ENCODE measurements at places on chromosomes 4 and X. TPM values are rescaled to one million over a fixed set of nuclear protein-coding genes. Genes with fewer than 3 reads are reported as not detected.

GRCh38 chr4:26030780-26031179, 116.8 kb downstream of the SMIM20 start:
- no peak for DNase-seq

GRCh38 chrX:9019151-9019550, 14.8 kb downstream of the FAM9B start:
- no peak for DNase-seq

GRCh38 chr4:176824645-176825366, 32.1 kb upstream of the VEGFC start:
- DNase-seq = no peak

- no peak for DNase-seq
Observed at GRCh38 chr4:6576512-6576911, 1.5 kb downstream of the MAN2B2 start.

- DNase-seq = no peak
Observed at GRCh38 chr4:43112139-43112538, 219.6 kb downstream of the GRXCR1 start.

DNA sequence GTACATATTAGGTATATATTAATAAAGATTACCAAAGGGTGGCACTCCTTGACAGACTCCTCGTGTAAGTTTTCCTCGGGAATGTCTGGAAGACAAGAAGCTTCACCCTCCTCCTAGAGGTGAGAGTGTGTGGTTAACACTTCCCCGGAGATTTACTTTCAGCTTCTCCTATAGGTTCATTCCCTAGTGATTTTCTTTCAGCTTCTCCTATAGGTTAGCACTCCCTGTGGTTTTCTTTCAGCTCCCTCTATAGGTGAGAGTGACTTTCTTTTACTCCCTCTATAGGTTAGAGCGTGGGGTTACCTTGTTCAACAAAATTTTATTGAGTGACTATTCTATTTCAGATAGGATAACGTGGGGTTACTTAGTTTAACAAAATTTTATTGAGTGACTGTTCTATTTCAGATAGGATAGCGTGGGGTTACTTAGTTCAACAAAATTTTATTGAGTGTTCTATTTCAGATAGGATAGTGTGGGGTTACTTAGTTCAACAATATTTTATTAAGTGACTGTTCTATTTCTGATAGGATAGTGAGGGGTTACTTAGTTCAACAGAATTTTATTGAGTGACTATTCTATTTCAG, 106.0 kb upstream of the PLAC1 start:
- no peak for DNase-seq

DNA sequence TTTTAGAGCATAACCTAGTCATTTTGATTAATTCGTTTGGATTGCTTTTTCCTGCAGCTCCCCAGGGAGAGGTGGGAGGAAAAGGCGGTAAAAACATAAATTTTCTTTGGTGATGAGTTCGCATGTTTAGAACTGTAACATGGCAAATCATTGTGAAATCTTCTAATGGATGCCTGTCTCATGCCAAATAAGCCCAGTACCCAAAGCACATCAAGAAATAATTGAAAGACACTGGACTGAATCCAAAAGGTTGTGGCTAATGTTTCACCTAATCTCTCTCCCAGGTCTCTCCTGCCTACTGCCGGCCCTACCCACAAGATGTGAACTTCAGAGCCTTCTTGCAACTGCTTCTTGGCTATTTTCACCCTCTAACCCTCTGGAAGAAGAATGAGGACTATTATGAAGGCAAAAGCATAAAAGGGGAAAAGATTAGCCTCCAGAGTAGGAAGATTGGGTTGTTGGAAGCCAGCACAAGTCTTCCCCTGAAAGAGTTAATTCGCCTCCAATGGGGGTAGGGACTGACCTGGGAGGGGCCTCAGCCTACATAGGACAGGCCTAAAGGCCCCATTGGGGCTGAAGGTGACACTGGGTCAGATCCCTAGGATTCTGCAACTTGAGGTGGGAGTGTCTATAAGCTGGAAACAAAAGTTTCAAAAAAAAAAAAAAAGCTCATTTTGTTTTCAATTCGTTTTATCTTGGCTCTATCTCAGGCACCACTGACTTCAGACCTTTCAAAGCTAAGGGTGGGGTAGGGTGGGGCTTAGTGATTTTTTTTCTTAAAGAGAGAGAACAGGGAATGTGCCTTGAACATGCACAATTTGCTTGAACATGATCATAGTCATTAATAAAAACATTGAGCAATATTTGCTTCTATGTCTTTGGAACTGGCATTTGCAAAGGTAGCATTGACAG, 278.6 kb upstream of the KLF3 start:
- no peak for DNase-seq

The STK32B gene
- total RNA-seq = 0.55 TPM

DNA sequence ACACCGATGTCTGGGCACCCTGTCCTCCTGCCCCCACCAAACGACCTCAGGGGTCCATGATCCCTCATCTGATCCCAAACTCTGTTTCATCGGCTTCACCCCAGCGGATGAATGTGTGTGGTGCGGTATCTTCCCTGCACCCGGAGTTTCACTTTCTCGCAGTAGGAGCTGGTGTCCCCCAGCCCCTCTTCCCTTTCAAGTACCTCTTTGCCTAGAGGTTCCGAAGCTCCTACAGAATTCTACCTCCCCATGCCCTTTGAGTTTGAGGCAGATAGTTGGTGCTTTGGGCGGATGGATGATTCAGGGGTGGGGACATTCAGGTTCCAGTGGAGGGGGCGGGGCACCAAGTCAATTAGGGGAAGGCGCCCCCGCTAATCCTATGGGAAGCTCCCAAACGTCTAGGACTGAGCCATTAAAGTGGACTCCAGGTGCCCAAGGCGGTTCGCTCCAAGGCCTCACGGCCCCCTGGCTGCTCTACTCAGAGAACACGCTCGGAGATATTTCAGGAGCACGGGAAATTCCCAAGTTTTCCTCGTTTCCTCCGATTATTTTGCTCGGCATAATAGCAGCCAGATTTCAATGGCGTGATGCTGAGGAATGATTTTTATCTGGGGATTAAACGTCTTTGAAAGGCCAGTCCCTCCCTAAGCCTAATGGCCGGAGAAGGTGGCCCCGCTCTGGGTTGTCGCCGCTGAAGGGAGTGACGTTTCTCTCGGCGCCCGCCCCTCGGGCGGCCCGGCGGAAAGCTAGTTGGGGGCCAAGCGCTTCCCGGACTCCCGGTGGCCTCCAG, 1.3 kb downstream of the MSX1 start:
- peak; percentile 31 for DNase-seq

DNA sequence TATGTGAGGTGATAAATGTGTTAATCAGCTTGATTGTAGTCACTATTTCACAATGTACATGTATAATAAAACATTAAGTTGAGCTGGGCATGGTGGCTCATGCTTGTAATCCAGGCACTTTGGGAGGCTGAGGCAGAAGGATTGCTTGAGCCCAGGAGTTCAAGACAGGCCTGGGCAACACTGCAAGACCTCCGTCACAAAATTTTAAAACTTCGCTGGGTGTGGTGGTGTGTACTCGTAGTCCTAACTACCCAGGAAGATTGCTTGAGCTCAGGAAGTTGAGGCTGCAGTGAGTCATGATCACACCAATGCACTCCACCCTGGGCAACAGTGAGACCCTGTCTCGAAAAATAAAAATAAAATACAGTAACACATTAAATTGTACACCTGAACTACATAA, 20.1 kb downstream of the LYAR start:
- DNase-seq = no peak

- DNase-seq = peak; percentile 26
Observed at GRCh38 chrX:103254171-103254824, 657 bp downstream of the TCEAL8 start.

DNA sequence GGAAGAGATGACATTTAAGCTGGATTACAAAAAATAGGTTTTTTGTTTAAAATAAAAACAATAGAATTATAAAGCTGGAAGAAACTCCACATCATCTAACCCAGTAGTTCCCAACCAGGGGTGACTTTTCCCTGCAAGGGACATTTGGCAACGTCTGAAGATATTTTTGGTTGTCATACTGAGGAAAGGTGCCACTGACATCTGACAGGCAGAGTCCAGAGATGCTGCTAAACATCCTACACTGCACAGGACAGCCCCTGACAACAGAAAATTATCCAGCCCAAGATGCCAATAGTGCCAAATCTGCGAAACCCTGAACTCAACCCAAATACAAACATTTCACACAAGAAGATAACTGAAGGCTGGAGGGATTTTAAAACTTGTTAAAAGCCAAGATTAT, 18.5 kb downstream of the TAB3 start:
- no peak for DNase-seq

DNA sequence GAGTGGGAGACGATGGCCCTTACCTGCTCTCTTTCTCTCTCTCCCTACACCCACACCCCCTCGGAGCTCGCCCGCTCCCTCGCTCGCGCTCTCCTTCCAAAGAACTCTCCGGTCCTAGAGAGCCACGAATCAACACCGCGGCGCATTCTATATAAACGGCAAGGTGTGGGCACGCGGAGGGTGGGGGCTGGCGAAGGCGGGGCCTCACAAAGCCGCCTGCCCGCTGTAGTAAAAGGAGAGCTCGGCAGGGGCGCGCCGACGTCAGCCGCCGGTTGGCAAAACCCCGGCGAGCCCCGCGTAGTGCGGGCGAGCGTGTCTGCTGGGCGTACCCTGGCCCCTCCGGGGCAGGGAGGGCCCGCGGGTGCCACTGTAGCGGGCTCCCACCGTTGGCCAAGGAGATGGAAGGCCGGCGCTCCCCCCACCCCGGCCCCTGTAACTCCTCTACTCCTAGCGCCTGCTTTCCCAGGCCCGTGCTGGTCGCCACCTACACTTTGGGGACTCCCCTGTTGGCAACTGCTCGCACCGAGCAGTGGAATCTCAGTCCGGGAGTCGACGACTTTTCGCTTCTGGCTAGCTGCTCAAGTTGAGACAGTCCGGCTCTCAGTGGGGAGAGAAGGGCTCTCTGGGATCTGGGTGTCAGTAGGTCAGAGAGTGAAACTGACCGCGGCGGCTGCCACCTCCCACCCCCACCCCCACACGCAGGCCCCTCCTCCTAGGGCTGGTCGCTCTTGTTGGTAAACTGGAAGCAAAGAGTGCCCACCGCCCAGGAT, 325.5 kb upstream of the F9 start:
- DNase-seq = peak; percentile 18

The INTS6L gene
- total RNA-seq = 2.3 TPM

DNA sequence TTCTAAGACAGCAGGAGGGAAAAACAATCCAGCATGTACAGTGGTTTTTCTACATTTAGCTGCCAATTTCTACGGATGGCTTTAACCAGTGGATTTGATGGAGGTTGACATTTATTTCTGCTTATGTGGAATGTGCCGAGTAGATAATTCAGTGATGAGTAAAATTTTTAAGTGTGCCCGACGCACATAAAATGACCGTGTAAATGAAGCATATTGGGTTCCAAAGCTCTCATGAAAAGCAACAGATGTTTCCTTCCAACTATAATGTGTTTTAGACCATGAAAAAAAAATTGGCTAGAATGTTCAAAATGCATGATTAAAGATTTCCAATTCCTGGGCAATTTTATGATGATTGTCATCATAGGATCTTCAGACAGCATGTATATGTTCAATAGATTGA, 14.1 kb downstream of the INPP4B start:
- DNase-seq = no peak

The DDIT4L gene
- 0.60 TPM for total RNA-seq

- no peak for DNase-seq
Observed at GRCh38 chrX:131262738-131263679, 26.1 kb downstream of the IGSF1 start.

The PROM1 gene
- total RNA-seq = 2.9 TPM

The SLITRK4 gene
- total RNA-seq = 0.30 TPM

GRCh38 chrX:7047951-7048350, 99.6 kb upstream of the STS start:
- no peak for DNase-seq

- DNase-seq = no peak
Observed at GRCh38 chr4:52311464-52312125, 260.5 kb downstream of the SPATA18 start.

GRCh38 chr4:80507507-80507906, 172.0 kb downstream of the CFAP299 start:
- no peak for DNase-seq

The AR gene
- total RNA-seq = 18.4 TPM

GRCh38 chr4:75338352-75338880, 175.8 kb downstream of the RCHY1 start:
- DNase-seq = no peak

DNA sequence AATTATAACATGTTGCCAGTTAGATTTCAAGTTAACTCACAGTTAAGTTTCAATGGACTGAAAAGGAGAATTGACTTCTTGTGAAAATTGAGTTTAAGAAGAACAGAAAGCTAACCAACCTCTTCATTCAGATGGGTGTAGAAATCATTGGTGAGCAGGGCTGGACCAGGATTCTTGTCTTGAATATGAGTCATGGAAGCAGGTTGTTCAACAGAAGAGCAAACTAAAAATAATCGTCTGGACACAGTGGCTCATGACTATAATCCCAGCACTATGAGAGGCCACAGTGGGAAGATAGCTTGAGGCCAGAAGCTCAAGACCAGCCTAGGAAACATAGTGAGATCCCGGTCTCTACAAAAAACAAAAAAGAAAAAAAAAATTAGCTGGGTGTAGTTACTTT, 98.2 kb downstream of the ARSJ start:
- no peak for DNase-seq

GRCh38 chr4:156766846-156767245, 204.8 kb downstream of the PDGFC start:
- DNase-seq = no peak

DNA sequence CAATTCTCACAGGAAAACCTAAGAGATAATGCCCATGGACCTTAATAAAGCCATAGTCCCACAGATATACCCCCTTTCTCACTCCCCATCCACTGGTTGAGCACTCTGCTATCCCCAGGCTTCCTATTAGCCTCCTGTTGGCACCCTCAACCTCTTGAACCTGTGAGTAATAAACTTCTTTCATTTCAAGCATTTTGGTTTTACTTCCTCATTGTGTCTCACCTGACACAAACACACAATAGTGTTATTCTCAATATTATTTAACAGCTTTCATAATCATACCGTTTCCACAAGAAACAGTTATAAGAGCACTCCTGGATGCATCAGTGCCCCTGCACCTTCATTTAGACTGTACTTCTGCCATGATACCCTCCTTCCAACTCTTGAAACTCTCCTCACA, 56.8 kb downstream of the TRPC5 start:
- no peak for DNase-seq

DNA sequence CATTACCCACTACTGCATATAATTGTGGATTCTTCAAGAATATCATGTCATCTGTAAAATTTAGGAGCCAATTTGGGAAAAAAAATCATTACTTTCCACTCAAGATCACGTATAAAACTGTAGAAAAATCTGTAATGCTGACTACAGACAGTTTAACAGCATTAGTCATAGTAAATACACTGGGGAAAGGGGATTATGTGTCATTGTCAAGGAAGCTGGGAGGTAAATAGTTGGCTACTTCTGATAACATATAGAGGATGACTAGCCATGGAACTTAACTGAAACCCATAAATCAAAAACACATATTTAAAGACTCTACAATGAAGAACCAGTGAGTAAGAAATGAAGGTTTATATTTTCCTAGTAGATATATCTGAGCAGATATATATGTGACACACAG, 1666.4 kb upstream of the IGFBP7 start:
- no peak for DNase-seq

GRCh38 chrX:21837056-21837455, 2.4 kb upstream of the MBTPS2 start:
- DNase-seq = no peak

GRCh38 chr4:87973283-87974169, 2.0 kb upstream of the SPP1 start:
- peak; percentile 30 for DNase-seq

Data from left ventricle myocardium inferior (tissue), 1 donor.